ENCODE measurements at places on chromosomes 12 and 14.

DNA sequence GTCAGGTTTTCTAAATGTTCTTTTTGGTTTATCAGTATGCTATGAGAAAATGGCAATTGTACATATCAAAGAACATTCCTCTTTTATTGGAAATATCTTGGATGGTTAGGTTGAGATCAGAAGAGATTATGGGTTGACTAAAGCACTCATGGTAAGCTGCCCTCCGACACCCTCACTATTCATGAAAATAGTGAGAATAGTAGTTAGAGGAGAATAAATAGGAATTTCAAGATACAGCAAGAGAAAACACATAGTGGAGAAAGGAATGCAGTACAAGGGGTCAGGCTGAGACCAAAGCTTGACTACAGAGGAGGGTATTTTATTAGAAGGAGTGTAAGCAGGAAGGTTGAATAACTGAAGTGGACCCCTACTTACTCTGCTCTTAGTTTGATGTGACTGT lies 112.5 kb downstream of the PTPRQ start:
- no peak for DNase-seq

- no peak for DNase-seq
These were observed 16.2 kb upstream of the FUT8 start for GRCh38 chr14:65396082-65396910.

GRCh38 chr14:100067481-100067880 lies 2.3 kb downstream of the EVL start:
- no peak for DNase-seq

DNA sequence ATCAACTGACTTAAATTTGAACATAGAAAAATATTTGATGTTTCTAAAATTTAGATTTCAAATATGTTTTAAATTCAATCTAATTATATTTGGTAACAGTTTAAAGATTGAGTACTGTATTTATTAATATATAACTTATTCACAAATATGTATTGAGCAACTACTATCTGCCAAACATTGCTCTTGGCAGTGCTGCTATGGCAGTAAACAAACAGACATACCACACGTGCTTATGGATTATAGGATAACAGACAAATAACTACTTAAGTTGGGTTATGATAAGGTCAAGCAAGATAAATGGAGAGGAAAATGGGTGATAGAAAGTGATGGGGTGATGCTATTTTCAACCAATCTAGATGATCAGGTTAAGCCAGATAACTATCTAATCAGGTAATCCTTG lies 538.1 kb downstream of the C12orf50 start:
- DNase-seq, result no peak

GRCh38 chr12:91215940-91216454 lies 33.4 kb upstream of the DCN start:
- DNase-seq, result no peak

- DNase-seq, result no peak
These were observed 13.1 kb downstream of the TMBIM4 start for GRCh38 chr12:66156654-66157053.

GRCh38 chr12:121964813-121965643 lies 46.6 kb downstream of the CFAP251 start:
- DNase-seq, result no peak

- no peak for DNase-seq
These were observed 8.0 kb downstream of the BORCS5 start for GRCh38 chr12:12364787-12365445.

- no peak for DNase-seq
These were observed 40.8 kb downstream of the NDUFA12 start for GRCh38 chr12:94962670-94963069.

- no peak for DNase-seq
These were observed 7.7 kb upstream of the NCKAP1L start for GRCh38 chr12:54489857-54490256.

- DNase-seq, result no peak
These were observed 217.3 kb downstream of the RBM19 start for GRCh38 chr12:113748707-113749432.

DNA sequence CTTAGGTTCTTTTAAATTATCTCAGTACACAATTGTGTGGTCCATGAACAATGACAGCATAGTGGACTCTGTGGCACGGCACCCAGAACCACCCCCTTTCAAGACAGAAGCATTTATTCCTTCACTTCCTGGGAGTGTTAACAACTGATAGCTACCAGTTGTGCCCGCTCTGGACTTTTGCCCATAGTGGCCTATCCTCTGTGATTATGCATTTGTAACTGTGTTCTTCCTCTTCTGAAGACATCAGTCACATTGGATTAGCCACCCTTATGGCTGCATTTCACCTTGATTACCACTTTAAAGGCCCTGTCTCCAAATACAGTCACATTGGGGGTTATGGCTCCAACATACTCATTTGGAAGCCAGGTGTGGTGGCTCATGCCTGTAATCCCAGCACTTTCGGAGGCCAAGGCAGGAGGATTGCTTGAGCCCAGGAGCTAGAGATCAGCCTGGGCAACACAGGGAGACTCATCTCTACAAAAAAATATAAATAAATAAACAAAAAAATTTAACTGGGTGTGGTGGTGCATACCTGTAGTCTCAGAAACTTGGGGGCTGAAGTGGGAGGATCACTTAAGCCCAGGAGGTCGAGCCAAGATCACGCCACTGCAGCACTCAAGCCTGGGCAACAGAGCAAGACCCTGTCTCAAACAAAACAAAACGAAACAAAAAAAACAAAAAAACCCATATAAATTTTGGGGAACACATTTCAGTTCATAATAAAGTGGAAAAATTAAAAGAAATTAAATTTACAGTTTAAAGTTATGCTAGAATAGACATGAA lies 27.6 kb upstream of the PHC1 start:
- no peak for DNase-seq

GRCh38 chr12:15851045-15851620 lies 31.1 kb upstream of the STRAP start:
- DNase-seq, result no peak

DNA sequence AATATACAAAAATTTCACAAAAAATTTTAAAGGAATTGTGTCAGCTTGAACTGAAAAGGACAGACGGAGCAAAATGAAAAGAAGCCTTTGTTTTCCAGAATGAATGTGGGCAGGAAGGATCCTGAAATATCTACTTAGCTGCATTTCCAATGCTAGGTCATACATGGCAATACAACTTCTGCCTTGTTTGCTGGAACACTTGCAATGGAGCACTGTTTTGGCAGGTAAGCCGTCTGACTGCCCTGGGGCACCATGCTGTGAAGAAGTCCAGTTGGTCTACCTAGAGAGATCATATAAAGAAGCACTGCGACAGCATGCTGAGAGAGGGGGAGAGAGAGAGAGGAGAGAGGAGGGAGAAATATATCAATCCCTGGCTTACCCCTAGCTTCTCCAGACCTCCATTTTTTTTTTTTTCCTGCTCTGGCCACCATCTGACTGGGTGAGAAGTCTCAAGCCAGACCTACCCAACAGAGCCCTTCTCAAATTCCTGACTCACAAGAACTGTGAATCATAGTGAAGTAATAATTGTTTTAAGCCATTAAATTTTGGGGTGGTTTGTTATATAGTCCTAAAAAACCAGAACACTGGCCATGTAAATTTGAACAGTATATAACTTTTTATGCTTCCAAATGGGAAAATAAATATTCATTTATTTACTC lies 97.1 kb upstream of the PRICKLE1 start:
- no peak for DNase-seq

GRCh38 chr12:129404556-129404955 lies 499.3 kb downstream of the TMEM132D start:
- no peak for DNase-seq

- DNase-seq, result no peak
These were observed 291.4 kb downstream of the PCNX1 start for GRCh38 chr14:71198687-71199086.

- DNase-seq, result no peak
These were observed 35.4 kb downstream of the SPTLC2 start for GRCh38 chr14:77580964-77581505.

DNA sequence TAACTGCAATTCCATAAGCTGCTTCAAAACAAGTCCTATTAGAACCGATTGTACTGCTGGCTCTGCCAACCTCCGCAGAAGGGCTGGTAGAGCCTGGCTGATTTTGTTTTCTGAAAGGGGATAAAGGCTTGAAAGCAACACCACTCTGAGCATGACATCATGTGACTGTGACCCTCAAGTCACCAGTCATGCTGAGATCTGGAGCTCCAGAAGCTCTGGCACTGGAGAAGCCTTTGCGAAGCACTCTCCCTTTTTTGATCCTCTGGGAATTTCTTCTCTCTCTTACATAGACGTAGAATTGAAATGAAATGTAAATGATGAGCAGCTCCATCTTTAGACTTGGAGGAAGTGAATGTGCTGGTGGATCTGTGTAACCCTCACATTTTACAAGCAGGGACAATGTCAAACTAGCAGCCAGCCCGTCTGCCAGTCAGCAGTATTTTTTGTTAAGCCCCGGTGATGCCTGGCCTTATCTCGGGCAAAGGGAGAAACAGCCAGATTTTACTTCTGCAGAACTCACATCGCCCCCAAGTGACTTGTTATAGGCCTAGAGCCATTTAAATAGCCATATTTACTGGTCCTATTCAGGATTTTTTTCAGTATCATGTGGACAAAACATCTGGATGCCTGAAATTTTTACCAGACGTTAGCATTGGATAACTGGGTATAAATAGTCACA lies 112.1 kb upstream of the NPAS3 start:
- no peak for DNase-seq

GRCh38 chr14:96623676-96624484 lies 121.7 kb downstream of the PAPOLA start:
- DNase-seq, result no peak

All from NCI-H2107 (cell line).